ENCODE measurements at places on chromosomes 13 and 19.

- DNase-seq: no peak
Observed at GRCh38 chr13:99281811-99282263, 23.7 kb upstream of the GPR18 start.

DNA sequence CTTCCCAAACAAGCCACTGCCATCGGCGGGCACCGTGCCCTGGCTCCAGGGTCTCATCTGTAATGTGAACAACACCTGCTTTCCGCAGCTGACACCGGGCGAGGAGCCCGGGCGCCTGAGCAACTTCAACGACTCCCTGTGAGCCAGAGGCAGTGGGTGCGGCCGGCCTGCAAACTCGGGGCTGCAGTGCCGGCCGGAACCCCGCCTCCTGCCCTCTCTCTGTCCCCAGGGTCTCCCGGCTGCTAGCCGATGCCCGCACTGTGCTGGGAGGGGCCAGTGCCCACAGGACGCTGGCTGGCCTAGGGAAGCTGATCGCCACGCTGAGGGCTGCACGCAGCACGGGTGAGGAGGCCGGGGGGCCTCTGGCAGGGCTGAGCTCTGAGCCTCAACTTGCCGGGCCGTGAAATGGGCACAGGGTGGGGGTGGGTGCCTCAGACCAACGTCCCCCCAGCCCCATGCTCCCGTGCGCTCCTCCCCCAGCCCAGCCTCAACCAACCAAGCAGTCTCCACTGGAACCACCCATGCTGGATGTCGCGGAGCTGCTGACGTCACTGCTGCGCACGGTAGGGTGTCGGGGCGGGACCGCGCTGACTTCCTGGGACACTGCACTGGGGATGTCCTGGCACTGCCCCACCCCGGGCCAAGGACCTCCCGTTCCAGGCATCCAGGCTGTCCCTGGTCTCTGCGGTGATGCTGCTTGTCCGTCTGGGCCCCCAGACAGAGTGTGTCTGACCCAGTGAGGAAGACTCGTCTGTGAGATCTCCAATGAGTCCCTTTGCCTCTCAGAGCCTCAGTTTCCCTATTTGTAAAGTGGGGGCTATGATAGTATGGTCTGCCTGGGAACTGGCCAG is 2.2 kb downstream of the ABCA7 start:
- DNase-seq: no peak

DNA sequence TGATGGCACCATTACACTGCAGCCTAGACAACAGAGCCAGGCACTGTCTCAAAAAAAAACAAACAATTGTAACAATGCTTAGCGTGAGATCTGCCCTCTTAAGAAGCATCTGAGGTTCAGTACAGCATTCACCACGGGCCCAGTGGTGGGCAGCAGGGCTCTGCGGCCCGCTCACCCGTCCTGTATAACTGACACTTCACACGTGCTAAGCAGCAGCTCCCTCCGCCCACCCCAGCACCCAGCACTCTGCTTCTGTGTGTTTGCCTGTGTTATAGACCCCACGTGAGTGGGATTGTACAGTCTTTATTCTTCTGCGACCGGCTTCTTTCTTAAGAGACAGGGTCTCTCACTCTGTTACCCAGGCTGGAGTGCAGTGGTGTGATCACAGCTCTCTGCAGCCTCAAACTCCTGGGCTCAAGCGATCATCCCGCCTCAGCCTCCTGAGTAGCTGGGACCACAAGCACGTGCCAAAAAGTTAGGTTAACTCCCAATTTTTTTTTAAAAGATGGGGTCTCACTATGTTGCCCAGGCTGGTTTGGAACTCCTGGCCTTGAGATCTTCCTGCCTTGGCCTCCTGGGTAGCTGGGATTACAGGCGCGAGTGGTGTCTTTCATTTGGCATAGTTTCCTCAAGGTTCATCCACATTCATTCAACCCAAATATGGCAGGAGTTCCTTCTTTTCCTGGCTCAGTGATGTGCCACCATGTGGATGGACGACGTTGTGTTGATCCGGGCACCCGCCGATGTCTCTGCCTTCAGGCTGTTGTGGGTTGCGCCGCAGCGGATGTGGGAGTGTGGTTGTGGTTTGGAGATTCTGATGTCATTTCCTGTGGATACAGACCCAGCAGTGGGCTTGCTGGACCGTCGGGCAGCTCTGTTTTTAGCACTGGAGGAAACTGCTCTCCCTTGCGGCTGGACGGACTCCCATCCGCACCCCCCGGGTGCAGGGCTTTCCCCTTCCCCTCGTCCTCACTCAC is 170.0 kb downstream of the KDM4B start:
- DNase-seq: no peak

GRCh38 chr19:41868120-41868988 is 8.3 kb downstream of the RPS19 start:
- DNase-seq: no peak

GRCh38 chr19:709196-709964 is 645 bp downstream of the PALM start:
- DNase-seq: no peak

All from fibroblast of the aortic adventitia (primary cell).